ENCODE measurements at places on chromosomes 4 and X. TPM values are rescaled to one million over a fixed set of nuclear protein-coding genes. Genes with fewer than 3 reads are reported as not detected.

GRCh38 chr4:26441102-26441501 is 49.2 kb downstream of the CCKAR start:
- H3K4me1 ChIP-seq: no peaks in the 10 kb centered on the region
- no peak for DNase-seq
- no peak overlapping the region for H3K27ac ChIP-seq

DNA sequence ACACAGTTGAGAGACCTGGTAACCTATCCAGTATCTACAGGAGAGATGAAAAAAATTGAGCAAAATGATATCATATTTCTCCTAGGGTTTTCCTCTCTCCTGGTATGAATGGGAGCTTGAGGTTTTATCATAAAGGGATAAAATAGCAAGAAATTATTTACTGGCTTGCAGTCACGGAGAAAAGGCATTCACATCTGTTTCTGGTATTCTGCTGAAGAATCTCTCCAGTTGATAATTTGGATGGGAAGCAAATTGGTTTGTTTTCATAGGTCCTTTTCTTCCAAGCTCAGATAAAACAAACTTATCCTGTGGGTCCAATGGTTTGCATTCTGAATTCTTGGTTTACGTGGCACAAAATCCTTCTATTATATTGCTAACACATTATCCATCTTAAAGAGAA is 83.1 kb upstream of the GYPA start:
- no peak for DNase-seq
- no peaks in the 10 kb centered on the region for H3K27me3 ChIP-seq
- no peaks in the 10 kb centered on the region for H3K4me1 ChIP-seq
- H3K4me3 ChIP-seq: no peak overlapping the region

- DNase-seq: no peak
- no peak overlapping the region for H3K27ac ChIP-seq
- H3K27me3 ChIP-seq: no peaks in the 10 kb centered on the region
- H3K4me3 ChIP-seq: no peak overlapping the region
- no peaks in the 10 kb centered on the region for H3K36me3 ChIP-seq
Measured at GRCh38 chrX:125293850-125294780, 25.6 kb upstream of the TEX13C start.

GRCh38 chr4:136865526-136865925 is 666.8 kb downstream of the PCDH18 start:
- no peaks in the 10 kb centered on the region for H3K36me3 ChIP-seq
- no peak overlapping the region for H3K4me3 ChIP-seq
- no peak for DNase-seq
- H3K4me1 ChIP-seq: no peaks in the 10 kb centered on the region
- H3K27ac ChIP-seq: no peak overlapping the region

DNA sequence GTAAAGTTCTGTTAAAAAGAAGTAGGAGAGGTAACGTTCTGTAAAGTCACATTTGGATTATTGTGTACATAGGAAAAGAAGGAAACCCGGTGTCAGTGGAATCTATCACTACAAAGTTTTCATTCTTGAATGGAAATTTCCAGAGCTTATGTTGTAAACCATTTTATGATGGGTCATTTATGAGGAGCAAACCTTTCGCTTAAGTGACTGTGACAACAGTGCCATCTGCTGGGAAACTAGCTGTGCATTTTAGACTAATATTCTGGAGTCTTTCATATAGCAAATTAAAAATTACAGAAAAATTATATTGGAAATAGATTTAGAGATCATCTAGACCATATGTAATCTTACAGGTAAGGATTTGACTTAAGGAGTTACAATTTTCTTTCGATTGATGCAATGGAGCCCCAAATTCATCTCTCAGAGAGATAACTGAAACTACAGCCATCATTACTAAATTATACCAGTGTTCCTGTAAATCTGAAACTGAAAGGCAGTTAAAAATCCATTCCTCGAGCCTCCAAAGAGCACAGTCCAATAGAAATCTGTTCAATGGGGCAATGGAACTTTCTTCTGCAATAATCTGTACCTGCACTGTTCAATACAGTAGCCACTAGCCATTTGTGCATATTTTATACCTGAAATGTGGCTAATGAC is 26.9 kb downstream of the ASB9 start:
- no peak overlapping the region for H3K27ac ChIP-seq
- no peak for DNase-seq
- H3K4me1 ChIP-seq: no peaks in the 10 kb centered on the region
- H3K4me3 ChIP-seq: no peak overlapping the region
- H3K27me3 ChIP-seq: no peaks in the 10 kb centered on the region

DNA sequence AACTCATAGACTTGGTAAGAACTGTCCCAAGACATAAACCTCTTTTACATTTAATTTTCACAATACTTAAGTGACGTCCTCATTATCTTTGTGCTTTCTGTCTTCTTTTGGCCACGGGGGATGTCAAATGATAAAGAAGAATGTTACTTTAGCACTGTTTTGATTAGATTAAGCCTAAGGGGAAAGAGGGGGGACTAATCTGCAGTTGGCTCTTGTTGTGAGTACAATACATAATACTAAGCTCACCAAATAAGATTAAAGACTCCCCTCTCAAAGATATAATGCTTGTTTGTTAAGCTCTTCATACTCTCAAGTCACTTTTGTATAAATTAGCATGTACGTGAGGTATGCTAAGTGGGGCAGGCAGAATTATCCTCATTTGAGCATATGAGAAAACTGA is 36.5 kb downstream of the OCRL start:
- H3K27ac ChIP-seq: no peak overlapping the region
- no peaks in the 10 kb centered on the region for H3K4me1 ChIP-seq
- H3K36me3 ChIP-seq: no peaks in the 10 kb centered on the region
- no peaks in the 10 kb centered on the region for H3K27me3 ChIP-seq

GRCh38 chrX:24662352-24662751 is 15.2 kb upstream of the PCYT1B start:
- H3K4me3 ChIP-seq: no peak overlapping the region
- no peaks in the 10 kb centered on the region for H3K27me3 ChIP-seq
- H3K4me1 ChIP-seq: no peaks in the 10 kb centered on the region
- no peaks in the 10 kb centered on the region for H3K36me3 ChIP-seq

Gene UNC5C
- not detected for total RNA-seq

Gene TMPRSS11F
- not detected for total RNA-seq

Gene SH3TC1
- total RNA-seq: 61.7 TPM
